ENCODE measurements at places on chromosomes 13 and 19.
A peak's percentile ranks its signal among the peaks of the same experiment; 100 is the strongest.

GRCh38 chr13:40292536-40292935, 373.9 kb downstream of the FOXO1 start:
- no peak for DNase-seq

- DNase-seq, result no peak
These were observed 934.9 kb downstream of the SLITRK6 start for GRCh38 chr13:84864341-84864740.

DNA sequence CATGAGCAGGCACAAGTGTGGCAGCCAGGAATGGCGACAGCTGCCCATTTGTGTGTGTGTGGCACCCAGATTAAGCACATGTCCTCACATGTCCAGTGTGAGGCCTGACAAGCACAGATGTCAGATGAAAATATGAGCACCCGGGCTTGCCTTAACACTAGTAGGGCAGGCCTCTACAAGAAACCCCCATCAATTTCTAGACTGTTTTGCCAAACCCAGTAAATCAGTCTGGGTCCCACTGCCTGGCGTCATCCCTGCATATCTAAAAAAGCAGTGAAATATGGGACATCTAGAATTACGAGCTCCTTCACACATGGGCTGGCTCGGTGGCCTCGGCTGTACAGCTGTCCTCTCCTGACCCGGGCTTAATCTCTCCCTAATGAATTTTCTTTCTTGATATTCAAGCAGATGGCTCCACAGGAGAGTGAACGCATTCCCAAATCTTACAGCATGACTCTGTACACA, 432.7 kb downstream of the FOXO1 start:
- DNase-seq, result peak; percentile 46

- DNase-seq, result no peak
These were observed 7.7 kb downstream of the UBE2L5 start for GRCh38 chr13:30429721-30430694.

GRCh38 chr13:69213396-69213795, 894.2 kb upstream of the ATXN8OS start:
- no peak for DNase-seq

GRCh38 chr19:16338470-16339360, 14.1 kb downstream of the KLF2 start:
- DNase-seq, result peak; percentile 46

DNA sequence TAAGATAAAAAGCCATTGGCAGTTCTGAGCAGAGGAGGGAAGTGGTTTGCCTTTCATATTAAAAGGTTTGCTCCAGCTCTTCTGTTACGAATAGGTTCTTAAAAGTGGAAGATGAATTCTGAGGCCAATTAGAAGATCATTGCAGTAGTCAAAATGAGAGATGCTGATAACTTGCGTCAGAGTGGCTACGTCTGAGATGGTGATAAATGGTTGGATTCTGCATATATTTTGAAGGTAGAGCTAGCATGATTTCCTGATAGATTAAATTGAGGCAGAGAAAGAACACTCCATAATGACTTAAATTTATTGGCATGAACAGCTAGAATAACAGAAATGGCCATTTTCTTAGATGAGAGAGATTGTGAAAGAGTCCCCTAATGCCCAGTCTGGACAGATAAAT, 652.6 kb downstream of the DACH1 start:
- DNase-seq, result no peak

- DNase-seq, result no peak
These were observed 12.3 kb downstream of the CLDN10 start for GRCh38 chr13:95564733-95565291.

DNA sequence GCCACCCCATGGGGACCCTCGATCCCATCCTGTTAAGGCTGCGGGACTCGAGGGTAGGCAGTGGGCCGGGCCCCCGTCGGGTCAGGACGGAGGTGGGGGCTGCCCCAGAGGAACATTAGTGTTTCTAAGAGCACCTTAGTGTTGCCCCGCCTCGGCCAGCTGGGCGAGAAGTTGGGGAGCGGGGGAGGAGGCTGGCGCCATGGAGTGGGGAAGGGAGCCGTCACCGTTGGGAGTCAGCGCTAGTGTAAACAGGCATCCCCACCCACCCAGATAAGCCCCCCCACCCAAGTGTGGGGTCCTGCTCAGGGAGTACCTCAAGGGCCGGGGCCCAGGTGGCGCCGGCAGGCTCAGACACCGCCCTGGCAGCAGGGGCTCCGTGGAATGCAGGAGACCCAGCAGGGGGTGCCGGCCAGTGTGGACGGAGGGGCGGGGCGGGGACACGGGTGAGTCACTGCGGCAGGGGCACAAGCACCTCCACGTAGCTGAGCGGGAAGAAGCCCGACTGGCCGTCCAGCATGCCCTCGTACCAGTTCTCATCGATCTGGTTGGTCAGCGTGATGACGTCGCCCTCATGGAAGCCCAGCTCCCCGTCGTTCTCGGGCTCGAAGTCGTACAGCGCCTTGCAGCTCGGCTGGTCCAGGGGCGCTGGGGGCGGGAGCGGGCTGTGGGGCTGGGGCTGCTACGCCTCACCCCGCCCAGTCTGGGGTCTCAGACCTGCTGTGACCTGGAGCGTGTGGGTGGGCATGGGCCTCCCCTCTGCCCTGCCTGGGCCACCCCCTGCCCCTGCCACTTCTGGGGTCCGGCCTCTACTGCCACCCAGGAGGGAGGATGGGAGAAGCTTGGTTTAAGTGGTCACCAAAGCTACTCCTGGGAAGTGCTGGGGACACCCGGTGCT, 18.0 kb downstream of the MPND start:
- DNase-seq, result no peak

- no peak for DNase-seq
These were observed 1141.6 kb upstream of the MIR17HG start for GRCh38 chr13:90205911-90206310.

DNA sequence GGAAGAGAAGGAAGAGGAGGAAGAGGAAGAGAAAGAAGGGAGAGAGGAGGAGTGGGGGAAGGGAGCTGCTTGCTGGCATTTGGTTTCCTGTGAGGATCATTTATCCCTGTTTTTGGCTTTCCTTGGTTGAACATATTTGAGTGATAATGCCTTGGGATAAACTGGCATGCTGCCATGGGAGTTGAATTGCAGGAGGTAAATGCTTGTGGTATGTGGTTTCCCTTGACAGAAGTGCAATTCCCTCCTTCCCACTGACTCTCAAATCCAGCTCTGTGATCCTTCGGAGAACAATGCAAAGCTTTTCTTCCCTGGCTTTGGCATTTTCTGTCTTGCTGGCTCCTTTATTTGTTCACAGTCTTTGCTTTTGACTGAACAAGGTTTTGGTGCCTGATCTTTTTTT, 27.2 kb upstream of the CBY2 start:
- no peak for DNase-seq

GRCh38 chr19:30004403-30004802, 62.4 kb downstream of the URI1 start:
- DNase-seq, result no peak

DNA sequence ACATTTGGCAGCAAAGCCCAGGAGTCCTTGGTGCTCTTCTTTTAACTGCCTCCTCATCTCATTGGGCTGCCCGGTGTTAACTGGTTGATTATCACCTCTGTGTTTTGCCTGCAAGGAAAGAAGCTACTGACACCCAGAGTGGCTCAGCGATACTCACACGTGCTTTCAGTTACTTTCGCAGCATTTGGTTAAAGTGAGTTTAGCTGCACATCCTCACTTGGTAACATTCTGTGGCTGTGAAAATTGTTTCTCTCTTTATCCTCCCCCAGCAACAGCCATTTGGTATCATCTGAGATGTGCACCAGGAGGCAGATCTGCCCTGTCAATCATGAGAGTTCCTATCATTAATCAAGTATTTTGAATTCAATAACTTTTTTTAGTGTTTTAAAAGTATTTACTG, 44.6 kb upstream of the GPR183 start:
- DNase-seq, result no peak

DNA sequence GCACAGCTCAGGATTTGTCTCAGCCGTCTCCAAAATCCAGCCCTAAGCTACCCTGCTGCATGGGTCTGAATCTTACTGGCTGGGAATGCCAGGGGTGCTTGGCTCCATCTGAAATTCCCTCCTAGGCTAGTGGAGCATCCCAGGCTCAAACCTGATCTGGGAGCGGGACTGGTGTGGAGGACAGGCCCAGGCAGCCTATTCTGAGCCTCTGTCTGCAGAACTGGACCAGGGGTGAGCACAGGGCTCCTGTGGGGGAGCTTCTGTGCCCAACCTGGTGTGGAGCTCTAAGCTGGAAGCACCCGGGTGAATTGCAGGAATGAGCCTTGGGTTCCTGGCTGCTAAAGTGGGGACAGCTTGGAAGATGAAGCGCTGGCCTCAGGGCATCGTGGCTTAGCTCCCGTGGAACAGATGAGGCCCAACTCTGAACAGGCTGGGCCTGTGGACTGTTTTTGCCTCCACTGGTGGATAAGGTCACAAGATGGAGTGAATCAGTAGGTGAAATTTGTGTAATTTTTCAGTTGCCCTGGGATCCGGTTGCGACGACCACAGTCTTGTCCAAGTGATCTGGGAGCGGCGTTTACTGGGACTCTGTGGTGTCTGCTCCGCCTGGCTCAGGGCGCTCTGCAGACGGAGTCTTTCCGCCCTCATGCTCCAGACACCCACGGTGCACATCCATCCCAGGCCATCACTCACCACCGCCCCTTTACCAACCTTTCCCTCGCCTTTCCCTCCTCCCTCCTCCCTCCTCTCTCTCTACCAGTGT, 79.5 kb downstream of the TEX29 start:
- peak; percentile 7 for DNase-seq

- no peak for DNase-seq
These were observed 1327.6 kb downstream of the UQCRFS1 start for GRCh38 chr19:27885359-27885758.

DNA sequence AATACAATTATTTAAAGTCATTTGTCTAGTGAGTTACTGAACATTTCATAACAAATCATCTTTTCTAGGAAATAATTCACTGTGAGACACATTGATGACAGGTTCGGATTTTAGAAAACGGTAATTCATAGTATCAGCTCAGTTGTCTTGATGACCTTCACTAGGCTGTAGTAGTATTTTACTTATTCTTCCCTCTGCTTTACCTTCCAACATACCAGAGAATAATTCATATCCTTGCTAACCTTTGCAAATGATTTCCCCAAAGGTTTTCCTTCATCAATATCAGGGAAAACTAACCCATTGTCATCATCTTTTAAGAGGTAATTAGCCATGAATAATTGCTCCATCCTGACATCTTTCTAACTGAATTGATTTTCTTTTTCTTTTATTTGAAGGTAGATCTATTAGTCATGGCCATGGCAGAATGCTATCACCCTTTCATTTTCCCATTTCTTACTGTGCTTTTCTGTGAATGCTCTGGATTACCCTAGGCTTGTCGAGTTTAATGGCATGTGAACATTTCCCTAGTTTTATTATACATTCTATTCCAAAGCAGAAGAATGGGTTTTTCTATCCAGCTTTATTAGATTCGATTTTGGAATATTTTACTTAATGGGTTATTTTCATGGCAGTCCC, 299.2 kb downstream of the OLFM4 start:
- no peak for DNase-seq

- DNase-seq, result no peak
These were observed 578.2 kb downstream of the MYO16 start for GRCh38 chr13:109207622-109208021.

DNA sequence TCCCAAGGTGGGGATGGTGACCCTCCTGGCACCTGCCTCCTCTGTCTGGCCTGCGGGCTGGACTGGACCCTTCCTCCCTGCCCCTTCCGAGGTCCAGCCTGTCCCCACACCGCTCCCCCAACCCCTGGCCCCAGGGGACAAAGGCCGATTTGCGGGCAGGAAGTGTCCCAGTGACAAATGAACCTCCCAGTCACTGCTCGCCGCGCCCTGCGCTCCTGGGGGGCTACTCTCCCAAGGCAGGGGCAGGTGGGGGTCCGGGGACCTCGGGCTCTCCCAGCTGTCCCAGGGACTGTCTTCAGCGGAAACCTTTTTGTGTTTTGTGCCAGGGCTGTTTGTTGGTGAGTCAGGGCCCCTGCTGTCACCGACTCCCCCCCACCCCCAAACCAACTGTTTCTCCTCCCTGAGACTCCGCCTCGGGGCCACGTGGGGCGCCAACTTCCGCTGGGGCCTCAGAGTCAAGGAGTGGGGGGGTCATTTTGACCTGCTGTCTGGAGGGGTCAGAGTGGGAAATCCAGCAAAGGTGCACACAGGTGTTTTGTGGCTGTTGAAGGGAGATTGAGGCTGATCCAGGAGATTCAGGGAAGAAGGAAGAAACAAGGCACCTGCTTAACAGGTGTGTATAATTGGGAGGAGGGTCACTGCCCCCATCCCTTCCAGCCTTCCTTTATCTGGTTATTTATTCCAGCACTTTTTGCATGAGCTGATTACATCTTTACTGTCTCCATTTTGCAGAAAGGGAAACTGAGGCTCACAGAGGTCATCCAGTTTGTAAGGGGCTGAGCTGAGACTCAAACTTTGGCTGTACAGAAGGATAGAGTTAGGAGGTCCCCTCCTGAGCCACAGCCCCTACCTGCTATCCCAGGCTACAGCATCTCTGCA, 831 bp downstream of the PGPEP1 start:
- DNase-seq, result peak; percentile 80

DNA sequence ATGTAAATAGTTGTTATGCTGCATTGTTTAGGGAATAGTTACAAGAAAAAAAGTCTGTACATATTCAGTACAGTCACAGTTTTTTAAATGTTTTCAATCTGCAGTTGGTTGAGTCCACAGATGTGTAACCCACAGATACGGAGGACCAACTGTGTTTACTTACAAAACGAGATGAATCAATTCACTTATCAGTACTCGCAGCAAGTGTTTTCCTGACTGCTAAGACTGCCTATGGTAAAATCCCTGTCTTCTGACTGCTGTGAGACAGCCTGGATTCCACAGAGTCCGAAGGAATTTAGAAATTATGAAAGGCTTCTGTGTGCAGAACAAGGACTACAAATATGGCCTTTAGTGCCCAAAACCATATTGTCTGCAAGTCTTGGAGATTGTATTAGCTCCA, 45.7 kb upstream of the C1QTNF9 start:
- DNase-seq, result no peak

DNA sequence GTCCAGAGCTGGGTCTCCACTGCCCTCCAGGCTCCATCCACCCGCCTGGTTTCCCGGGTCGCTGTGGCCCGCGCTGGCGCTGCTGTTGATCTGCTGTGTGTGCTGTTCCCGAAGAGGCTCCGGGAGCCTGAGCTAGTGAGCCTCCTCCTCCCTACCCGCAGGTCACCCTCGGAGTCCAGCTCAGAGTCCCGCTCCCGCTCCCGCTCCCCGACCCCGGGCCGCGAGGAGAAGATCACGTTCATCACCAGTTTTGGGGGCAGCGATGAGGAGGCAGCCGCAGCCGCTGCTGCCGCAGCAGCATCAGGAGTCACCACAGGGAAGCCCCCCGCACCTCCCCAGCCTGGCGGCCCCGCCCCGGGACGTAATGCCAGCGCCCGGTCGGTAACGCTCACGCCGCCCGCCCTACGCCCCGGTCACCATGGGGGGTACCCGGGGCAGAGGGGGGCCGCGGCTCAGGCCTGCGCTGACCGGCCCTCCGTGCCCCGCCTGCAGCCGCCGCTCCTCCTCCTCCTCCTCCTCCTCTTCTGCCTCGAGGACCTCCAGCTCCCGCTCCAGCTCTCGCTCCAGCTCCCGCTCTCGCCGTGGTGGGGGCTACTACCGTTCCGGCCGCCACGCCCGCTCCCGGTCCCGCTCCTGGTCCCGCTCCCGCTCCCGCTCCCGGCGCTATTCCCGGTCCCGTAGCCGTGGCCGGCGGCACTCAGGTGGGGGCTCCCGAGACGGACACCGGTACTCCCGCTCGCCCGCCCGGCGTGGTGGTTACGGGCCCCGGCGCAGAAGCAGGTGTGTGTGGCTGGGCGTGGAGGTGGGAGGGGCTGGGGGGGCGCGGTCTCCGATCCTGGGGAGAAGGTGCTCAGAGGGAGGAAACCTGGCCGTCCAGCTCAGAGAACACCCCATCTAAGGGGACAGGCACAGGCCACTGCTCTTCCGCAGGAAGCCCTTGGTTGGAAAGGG, 12.2 kb downstream of the ZNF296 start:
- DNase-seq, result no peak
